Left lobe of liver (tissue), 2 donors: ENCODE measurements at places on chromosomes 2 and 18. TPM values are rescaled to one million over a fixed set of nuclear protein-coding genes. Genes with fewer than 3 reads are reported as not detected.

- DNase-seq = no peak
These were observed 76.0 kb upstream of the KLHL14 start for GRCh38 chr18:32848826-32849225.

DNA sequence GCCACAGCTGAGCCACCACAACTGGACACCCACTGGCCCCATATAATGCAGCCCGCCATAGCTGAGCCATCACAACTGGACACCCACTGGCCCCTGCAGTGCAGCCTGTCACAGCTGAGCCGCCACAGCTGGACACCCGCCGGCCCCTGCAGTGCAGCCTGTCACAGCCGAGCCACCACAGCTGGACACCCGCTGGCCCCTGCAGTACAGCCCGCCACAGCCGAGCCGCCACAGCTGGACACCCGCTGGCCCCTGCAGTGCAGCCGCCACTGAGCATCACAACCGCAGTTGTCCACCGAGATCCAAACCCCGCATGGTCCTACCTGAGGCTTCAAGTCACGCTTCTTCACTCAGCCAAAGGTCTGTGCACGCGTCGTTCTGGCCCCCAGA is 134.2 kb downstream of the PXDN start:
- no peak for DNase-seq

DNA sequence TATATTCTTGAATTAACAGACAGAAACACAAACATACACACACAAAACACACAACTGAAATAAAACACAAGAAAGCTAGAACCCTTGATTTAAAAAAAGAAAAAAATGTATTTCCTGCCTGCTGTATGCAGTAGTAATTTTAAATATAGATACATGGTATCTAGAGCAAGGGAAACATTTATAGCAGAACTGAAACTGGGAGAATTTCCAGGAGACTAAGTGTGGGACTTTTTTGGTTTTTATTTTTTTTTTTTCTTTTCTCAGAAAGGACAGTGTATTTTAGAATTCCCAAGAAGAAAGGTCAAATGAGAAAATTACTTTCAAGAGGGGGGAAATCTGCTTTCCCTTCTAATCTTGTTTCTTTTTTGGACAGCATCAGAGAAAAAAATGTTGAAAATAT is 558.9 kb upstream of the PKDCC start:
- no peak for DNase-seq

GRCh38 chr2:41621563-41621962 is 426.3 kb upstream of the PKDCC start:
- no peak for DNase-seq

- DNase-seq = no peak
These were observed 460.7 kb upstream of the MEIS1 start for GRCh38 chr2:65974067-65974723.

- DNase-seq = no peak
These were observed 58.9 kb upstream of the STON1 start for GRCh38 chr2:48471048-48471474.

- DNase-seq = no peak
These were observed 13.4 kb upstream of the PAX3 start for GRCh38 chr2:222311978-222312738.

GRCh38 chr2:64837116-64837731 is 152.0 kb upstream of the SLC1A4 start:
- DNase-seq = no peak

DNA sequence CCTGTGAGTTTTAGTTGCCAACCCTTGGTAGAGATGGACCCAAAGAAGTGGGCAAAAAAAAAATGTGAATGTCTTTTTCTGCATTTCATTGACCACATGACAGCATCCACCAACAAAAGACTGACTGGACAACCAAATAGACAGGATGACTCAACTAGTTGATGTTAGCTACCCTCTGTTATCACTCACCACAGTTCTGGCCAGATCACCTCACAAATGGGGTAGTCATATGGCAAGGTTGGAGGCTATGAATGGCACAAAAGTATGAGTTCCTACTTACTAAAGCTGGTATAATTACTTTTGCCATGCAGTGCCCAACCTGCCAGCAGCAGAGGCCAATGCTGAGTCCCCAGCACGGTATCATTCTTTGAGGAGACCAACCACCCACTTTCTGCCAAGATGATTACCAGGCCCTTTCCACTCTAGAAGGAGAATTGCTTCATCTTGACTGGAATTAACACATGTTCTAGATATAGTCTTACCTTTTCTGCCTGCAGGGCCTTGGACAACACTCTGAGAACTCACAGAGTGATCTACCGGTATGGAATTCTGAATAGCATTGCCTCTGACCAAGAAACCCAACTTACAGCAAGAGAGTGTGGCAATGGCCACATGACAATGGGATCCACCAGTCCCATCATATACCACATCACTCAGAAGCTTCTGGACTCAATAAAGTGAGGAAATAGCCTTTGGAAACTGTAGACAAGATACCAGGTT is 20.1 kb upstream of the TCF7L1 start:
- DNase-seq = no peak

GRCh38 chr2:175808078-175808477 is 194.0 kb downstream of the LNPK start:
- no peak for DNase-seq

DNA sequence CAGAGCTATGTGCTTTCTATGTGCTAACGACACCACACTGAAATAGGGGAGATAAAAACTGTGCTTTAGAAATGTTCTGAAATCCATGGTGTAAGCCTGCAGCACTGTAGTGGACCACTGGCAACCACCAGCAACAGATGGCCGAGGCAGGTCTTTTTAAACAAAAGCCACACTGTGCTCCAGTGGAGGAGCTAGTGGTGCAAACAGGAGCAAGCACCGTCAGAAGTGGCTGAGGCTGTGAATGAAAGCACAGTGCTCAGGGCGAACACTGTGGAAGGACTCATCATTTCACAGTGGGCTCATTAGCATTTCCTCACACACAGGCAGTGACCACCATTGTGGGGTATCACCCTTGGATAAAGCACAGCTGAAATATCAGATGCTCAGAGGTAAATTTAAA is 22.9 kb upstream of the MTX2 start:
- no peak for DNase-seq

DNA sequence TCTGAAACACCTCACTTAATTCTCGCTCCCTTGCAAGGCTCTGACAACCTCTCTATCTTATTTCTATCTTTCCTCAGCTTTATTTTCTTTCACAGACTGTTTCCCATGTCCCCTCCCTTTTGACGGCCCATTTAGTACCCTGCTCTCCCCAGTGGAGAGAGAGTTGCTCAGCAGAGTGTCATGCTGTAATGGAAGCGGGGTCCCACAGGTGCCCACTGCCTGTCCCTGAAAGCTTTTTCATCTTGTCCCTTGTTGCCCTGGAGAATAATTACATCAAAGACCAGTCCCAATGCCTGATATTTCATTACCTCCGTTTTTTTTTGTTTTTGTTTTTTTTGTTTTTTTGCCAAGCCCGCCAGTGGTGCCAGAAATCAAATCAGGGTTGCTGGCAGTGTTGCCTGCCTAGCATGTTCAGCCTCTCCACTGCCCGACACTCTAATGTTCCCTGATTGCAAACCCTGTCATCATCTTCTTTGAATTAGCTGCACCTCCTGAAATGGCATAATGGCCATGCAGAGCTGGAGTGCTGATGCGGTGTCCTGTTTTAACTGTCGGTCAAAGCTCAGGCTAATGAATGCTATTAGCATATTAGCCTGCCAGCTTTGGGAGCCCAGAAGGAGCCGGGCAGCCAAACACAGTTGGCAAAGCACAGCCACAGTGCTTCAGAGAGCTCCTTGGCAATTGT is 71.2 kb upstream of the CAVIN2 start:
- no peak for DNase-seq

GRCh38 chr2:19762959-19763605 is 138.7 kb downstream of the TTC32 start:
- DNase-seq = peak; percentile 4

GRCh38 chr2:142974288-142975024 is 97.0 kb downstream of the KYNU start:
- DNase-seq = no peak

- no peak for DNase-seq
These were observed 17.2 kb upstream of the SDC1 start for GRCh38 chr2:20241973-20242726.

DNA sequence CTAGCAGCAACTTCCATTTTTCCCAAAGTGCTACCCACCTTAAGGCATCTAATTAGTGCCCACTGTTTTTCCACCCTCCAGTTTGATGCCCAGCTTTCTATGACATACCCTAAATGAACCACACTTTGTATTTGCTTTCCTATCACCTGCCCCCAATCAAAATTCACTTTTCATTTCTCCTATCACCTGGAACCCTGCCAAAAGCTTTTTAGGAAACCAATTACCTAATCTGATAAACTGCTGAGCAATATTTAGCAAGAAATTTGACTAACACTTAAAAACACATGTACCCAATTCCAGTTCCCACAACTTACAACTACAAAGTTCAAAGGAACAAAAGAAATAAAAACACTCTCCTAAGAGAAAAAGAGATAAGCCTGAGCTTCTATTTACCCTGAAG is 71.7 kb downstream of the IKZF2 start:
- DNase-seq = no peak

DNA sequence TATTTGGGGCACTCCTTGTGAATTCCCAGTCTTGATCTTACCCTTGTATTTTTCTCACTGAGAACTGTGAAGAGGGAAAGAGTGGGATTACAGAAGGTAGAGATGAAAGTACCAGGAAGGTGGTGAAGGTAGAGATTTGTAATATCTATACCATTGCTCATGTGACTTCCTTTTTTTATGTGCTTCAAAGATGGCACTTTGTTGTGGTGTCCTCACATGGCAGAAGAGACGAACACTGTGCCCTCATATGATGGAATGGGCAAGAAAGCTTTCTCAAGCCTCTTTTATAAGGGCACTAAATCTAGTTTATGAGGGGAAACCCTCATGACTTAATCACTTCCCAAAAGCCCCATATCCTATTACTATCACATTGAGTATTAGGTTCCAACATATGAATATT is 28.9 kb upstream of the PPM1B start:
- no peak for DNase-seq

Gene GCA
- total RNA-seq = 7.3 TPM

Gene LYPD1
- 0.40 TPM for total RNA-seq

Gene LRRTM1
- not detected for total RNA-seq

Gene NGEF
- 23.7 TPM for total RNA-seq

Gene SERPINB10
- not detected for total RNA-seq

Gene ALK
- total RNA-seq = not detected

Gene C2orf66
- not detected for total RNA-seq
